Activated naive CD4-positive, alpha-beta T cell treated with anti-CD3 and anti-CD28 coated beads for 36 hours (primary cell): ENCODE measurements at places on chromosomes 3 and 15. TPM values are rescaled to one million over a fixed set of nuclear protein-coding genes. Genes with fewer than 3 reads are reported as not detected.

GNAT1 gene
- total RNA-seq, result not detected

TMEM266 gene
- not detected for total RNA-seq

UBAP1L gene
- 1.9 TPM for total RNA-seq

GOLGA6B gene
- total RNA-seq, result not detected

CCR8 gene
- total RNA-seq, result not detected
